ENCODE measurements at places on chromosomes 2 and 18.

GRCh38 chr18:74818516-74819175 lies 221.0 kb downstream of the ZNF407 start:
- no peak for DNase-seq

- DNase-seq = no peak
Observed at GRCh38 chr2:55883357-55883756, 40.2 kb downstream of the EFEMP1 start.

- DNase-seq = no peak
Observed at GRCh38 chr18:26104035-26104434, 13.6 kb upstream of the SS18 start.

- DNase-seq = no peak
Observed at GRCh38 chr2:31998731-31999383, 12.0 kb downstream of the MEMO1 start.

- no peak for DNase-seq
Observed at GRCh38 chr18:60232541-60232940, 140.0 kb downstream of the MC4R start.

- no peak for DNase-seq
Observed at GRCh38 chr2:240561325-240561971, 1.3 kb downstream of the DUSP28 start.

- no peak for DNase-seq
Observed at GRCh38 chr18:3323900-3324299, 62.0 kb downstream of the MYL12B start.

GRCh38 chr2:169077674-169078240 lies 8.4 kb downstream of the DHRS9 start:
- no peak for DNase-seq

- no peak for DNase-seq
Observed at GRCh38 chr2:116133381-116133942, 1681.0 kb upstream of the DDX18 start.
